Stimulated activated CD4-positive, alpha-beta T cell treated with anti-CD3 and anti-CD28 coated beads, Interleukin-4, amount 100 ng/mL, for 48 hours (primary cell): ENCODE measurements at places on chromosomes 11 and 22.

DNA sequence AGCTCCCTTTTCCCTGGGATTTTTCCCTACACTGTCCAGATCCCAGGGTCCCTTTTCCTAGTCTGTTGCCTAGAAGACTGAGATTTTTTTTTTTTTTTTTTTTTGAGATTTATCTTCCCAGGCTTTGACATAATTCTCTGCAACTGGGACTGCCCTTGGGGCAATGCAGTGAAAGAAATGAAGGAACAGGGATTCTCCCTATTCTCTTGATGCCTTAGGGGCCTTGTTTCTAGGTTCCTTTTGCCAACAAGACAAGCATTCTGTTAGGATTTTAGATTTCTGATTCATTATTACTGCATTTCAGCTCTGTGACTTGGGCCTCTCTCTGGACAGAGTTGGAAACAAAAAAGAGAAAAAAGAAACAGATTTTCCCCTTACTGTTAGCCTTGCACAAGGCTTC, 47.3 kb downstream of the QSER1 start:
- no peak for DNase-seq

DNA sequence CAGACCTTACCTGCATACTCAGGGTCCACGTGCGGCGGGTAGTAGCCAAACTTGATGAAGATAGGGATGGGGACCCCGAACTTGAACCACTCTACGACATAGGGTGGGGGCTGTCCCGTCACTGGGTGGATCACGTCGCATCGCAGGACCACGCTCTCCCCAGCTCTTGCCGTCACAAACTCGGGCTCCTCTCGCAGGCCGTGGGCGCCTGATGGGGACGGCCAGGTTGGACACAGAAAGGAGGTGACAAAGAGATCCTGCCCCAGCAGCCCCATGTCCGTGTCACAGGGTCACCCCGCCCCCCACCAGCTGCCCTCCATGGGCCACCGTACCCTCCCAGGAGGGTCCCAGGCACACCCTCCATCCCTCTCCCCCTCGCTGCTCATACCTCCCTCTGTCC, 10.7 kb downstream of the IGSF9B start:
- no peak for DNase-seq

DNA sequence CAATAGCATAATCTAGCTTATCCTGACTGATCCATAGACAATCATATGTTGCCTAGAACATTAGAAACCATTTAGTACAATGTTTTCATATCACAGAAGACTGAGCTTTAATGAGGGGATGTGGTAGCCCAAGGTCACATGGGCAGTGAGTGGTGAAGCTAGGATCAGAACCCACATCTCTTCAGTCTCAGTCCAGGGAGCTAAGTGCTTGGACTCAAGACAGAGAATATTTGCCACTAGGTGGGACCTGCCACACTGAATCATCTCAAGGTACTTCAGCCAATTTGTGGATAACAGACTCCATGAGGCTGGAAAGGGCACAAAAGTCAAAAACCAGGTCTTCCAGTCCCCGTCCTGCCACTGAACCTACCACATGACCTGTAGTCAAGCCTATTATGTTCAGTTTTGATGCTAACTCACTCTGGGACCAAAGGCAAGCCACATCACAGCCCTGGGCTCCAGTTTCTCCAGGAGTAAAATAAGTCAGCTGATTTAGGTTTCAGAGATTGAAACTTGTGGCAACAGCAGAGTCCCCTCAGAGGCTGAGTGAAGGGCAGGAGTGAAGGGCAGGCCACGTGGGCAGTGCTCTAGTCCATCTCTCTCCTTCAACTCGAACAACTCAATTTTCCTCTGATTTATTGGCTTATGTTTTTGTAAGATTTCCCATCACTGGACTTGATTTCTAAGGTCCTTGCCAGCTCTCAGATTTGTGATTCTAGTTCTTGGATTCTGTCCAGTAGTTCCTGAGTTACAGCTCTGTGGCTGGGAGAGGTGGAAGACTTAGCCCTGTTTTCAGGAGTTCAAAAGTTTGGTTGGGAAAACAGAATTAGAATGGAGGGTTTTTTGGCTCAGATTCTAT, 84.6 kb upstream of the PHOX2A start:
- DNase-seq: no peak

- DNase-seq: no peak
These were observed 25.2 kb downstream of the FAM76B start for GRCh38 chr11:95764267-95764898.

DNA sequence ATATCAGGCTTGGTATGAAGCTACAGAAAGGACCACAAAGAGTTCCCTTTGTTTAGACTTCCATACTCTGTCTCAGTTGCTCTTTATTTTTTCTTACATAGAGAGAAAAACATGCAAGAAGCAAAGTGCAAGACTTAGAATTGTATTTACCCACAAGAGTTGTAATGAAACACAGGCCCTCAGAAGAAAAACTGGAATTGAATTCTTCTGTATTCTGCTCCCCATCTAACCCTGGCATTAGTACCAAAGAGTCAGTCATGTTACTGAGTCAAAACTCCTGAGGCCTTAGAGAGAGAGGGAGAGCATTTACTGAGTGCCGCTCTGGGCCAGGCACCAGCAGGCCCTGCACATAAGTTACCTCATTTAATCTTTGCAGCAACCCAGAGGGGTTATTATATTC, 43.9 kb upstream of the DLAT start:
- DNase-seq: no peak

GRCh38 chr11:10917802-10918201, 59.9 kb upstream of the ZBED5 start:
- DNase-seq: no peak

DNA sequence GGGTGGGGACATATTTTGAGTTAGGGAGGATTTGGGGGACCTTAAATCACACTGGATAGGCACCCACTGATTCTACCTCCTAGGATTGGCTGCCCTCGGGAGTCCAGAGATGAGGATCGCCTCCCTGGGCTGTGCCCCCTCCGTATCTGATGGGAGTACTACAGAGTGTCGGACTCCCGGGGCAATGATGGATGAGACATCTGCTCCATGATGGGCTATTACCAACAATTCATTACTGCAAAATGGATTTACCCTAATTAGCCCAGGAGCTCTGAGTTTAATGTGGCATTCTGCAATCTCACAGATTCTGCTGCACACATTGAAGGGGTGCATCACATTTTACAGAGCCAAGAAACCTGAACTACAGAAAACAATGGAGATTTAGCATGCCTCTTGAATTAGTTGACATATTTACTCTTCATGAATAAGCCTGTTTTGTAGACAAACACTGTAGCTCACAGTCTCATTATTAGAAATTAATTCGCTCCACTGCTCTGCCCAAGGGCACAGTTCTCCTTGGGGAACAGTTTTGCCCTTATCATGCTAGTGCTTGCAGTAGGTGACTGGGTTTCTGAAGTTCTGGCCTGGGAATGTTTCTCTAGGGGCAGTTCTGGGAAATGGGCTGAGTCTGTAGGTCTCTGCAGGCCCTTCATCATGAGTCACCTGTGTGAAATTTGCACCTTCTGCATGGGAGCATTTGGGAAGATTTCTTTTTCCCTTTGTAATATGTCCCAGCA, 217.1 kb upstream of the PLET1 start:
- no peak for DNase-seq

DNA sequence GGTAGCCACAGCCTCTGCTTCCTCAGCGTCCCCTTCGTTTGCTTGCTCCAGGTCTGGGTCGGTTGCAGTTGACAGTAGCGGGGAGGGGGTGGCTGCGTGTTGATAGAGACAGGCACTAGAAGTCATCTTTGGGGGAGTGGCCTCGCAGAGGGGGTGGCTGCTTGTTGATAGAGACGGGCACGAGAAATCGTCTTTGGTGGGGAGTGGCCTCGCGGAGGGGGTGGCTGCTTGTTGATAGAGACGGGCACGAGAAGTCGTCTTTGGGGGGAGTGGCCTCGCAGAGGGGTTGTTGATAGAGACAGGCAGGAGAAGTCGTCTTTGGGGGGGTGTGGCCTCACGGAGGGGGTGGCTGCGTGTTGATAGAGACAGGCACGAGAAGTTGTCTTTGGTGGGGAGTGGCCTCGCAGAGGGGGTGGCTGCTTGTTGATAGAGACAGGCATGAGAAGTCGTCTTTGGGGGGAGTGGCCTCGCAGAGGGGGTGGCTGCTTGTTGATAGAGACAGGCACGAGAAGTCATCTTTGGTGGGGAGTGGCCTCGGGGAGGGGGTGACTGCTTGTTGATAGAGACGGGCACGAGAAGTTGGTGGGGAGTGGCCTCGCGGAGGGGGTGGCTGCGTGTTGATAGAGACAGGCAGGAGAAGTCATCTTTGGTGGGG, 328.3 kb downstream of the TBC1D22A start:
- DNase-seq: no peak

DNA sequence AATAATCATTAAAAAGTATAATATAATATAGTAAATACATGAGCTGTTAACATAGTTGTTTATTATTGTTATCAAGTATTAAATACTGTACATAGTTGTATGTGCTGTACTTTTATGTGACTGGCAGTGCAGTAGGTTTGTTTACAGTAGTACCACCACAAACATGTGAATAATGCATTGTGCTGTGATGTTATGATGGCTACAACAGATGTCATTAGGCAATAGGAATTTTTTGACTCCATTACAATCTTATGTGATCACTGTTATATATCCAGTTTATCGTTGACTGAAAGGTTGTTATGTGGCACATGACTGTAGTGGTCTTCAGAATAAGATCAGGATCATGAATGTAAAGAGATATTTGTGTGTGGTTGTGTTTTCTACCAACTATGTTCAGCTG, 577.8 kb downstream of the JRKL start:
- DNase-seq: no peak

GRCh38 chr22:19849835-19850762, 4.6 kb downstream of the GNB1L start:
- DNase-seq: no peak

GRCh38 chr11:11857769-11858168, 16.0 kb downstream of the USP47 start:
- no peak for DNase-seq

GRCh38 chr22:49550141-49550430, 277.6 kb downstream of the BRD1 start:
- DNase-seq: no peak

DNA sequence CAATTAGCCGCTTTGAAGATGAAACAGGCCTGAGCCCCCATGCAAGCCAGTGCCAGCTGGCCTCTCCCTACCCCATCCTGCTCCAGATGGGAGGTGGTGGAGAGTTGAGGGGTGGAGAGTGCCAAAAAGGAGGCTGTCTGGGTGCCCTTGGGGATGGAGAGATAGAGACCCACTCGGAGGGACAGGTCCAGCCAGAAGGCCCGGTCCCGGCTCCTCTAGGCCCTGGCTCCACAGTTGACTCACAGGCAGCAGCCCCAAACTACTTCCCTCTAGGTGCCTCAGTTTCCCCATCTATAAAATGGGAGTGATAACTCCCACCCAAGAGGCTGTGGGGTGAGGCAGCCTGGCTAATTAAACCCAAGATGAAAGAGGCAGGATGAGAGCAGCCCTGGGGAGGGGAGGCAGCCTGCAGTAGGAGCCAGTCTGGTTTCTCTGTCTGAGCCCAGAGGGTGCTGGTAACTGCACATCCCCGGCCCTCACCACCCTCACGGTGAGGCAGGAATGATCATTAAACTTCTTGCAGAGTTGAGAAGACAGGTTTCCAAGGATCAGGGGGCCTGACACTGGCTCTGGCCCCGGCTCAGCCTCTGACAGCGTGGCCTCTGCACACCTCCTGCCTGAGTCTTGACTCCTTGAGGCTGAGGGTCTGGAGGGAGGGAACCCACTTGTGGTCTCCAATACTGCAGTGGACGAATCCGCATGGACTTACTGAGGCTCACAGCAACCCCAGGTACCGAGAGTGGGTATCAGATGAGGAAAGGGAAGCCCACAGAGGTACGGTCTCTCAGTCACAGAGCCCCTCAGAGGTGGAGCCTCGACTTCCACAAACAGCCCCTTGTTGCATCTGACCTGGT, 1.4 kb upstream of the AP5B1 start:
- no peak for DNase-seq

- no peak for DNase-seq
These were observed 123.4 kb downstream of the COMMD9 start for GRCh38 chr11:36165621-36166397.

DNA sequence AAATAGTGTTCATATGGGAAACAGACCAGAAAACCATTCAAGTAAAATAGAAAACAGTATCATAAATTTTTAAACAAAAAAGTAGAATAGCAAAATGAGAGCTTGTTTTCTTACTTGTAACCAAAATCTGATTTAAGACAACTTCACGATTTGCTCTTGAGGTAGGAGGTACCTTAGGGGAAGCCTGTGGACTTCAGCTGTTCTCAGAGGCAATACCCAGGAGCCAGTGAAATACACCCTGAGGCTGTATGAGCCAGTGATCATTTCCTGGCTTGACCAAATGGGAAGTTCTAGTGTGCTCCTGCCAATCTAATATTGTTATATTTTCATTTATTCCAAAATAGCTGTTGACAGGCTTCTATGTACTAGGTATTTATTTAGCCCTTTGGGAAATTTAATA, 104.8 kb downstream of the ARHGAP42 start:
- DNase-seq: no peak

DNA sequence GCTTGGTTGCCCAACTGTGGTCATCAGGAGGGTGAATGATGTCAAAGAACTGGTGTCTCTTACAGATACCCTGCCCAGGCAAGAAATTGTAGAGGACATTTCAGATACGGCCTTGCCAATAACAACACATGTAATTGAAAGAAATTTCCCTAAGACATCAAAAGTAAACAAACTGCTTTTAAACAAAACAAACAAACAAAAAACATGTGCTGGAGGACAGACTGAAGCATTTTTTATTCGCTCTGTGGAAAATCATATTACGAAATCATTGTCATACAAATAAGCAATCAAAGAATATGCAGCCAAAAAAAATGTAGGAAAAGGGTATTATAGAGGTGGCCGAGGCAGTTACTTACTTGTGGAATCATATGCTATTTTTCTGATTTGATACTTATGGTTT, 52.1 kb upstream of the MYEOV start:
- no peak for DNase-seq

DNA sequence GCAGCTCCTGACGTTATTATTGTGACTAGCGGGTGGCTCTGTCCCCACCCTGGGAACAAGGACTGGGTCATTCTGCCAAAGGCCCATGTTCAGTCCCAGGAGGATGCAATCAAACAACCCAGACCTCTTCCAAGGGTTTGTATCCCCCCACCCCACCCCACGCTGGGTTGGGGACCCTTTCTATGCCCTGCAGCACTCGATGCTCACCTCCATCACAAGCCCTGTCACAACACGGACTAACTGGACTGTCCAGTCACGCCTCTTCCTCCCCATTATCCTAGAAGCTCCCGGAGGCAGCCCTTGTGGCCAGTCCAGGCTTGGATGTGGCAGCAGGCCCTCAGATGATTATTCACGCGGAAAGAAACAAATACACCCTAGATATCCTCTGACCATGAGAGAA, 3.7 kb downstream of the SHANK2 start:
- DNase-seq: no peak

GRCh38 chr11:108960501-108960900, 295.6 kb downstream of the DDX10 start:
- no peak for DNase-seq

DNA sequence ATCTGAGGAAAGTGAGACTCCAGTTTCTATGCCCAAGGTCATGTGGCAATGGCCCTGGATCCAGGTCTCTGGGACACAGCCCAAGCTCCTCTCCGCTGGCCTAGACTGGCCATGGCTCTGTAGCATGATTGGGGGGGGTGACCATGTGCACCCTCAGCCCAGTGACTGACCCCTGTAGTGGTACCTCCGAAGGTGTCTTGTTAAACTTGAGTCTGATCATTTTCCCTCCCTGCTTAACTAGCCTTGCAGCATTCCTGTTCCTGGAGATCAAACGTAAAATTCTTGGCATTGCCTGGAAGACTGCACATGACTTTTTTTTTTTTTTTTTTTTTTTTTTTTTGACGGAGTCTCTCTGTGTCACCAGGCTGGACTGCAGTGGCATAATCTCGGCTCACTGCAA, 1116.0 kb downstream of the TBC1D22A start:
- no peak for DNase-seq

GRCh38 chr11:69267395-69267805, 26.6 kb upstream of the MYEOV start:
- no peak for DNase-seq

- DNase-seq: no peak
These were observed 7.1 kb upstream of the TPST2 start for GRCh38 chr22:26597026-26597425.
